ENCODE measurements at places on chromosomes 1 and 21. TPM values are rescaled to one million over a fixed set of nuclear protein-coding genes. Genes with fewer than 3 reads are reported as not detected.

SPOCD1 gene
- total RNA-seq, result 6.4 TPM

ZNF684 gene
- total RNA-seq, result 8.2 TPM

ZBTB37 gene
- 17.4 TPM for total RNA-seq

KCNK1 gene
- not detected for total RNA-seq

CYP4Z1 gene
- 7.2 TPM for total RNA-seq

LRRC71 gene
- not detected for total RNA-seq

PDPN gene
- total RNA-seq, result 8.1 TPM

GRHL3 gene
- total RNA-seq, result not detected

Measured in subcutaneous adipose tissue (tissue), 4 donors.